Activated T-cell treated with anti-CD3 and anti-CD28 coated beads, Interleukin-2, amount 50 U/mL, for 24 hours (primary cell): ENCODE measurements at places on chromosomes 6 and 20.

DNA sequence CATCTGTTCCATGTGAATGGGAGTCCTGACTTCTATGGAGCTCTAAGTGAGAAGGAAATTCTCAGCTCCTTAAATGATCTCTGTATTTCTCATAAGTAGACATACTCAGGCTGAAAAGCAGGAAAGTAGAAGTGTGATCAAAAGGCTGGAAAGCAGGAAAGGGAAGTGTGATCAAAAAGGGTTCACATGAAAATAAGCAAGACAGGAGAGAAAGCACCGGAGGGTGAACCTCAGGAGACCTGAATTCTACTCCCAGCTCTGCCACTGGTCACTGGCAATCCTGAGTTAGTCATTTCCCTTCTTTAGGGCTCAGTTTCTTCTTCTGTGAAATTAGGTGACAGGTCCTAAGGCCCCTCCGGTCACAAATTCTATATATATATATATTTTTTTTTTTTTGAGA, 55.5 kb upstream of the TRERF1 start:
- DNase-seq: no peak

DNA sequence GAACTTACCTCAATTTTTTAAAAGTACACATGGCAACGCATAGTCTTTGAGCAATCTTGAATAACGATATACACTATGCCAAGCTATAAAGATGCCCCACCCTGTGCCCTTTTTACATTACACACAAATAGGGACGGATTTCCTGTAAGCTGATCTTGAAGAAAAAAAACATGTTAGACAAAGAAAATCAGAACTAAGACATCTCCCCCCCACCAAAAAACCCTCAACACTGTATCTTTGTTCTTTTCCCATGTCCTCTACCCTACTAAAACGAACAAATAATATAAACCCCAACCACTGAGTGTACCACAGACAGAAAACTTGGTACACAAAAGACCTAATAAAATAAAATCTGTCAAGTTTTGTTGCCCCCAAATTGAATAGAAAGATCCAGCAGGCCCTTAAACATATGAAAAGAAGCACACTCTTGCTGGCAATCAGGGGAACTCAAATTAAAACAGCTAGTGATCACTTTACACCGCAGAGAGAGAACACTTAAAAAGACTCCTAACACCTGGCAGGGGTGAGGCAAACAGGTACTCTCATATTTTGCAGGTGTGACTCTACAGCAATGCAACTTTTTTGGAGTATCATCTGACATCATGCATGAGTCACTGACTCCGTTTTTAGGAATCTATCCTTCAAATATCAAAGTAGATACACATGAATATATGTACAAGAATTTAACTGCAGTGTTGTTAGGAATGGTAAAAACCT, 29.6 kb downstream of the BACH2 start:
- DNase-seq: no peak

DNA sequence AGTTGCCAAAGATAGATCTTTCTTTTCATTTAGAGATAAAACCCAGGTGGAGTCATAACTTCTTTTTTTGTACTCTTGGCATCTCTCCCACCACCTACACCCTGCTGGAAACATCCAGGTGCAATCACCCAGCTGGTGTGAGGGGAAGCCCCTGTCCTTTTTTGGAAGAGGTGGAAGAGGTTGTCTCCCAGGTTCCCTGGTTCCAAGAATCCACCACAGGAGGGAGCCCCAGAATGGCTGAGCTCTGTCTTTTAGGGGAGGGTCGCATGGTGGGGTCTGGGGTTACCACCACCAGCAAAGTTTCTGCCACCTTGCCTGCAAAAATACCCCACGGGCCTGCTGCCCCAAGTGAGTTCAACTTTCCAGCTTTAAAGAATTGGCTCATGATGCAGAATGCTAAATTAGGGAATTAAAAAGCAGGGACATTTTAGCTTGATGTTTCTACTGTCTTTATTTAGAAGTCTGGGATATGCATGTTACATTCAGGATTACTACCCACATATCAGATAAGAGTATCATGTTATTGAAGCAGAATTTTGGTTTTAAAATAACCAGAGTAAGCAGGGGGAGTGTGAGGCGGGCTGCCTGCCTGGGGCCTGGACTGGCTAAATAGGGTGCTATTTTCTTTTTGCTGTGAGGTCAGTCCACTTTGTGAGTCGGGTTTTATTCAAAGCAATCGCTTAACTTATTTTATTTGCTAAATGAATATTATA, 11.0 kb downstream of the SMOC2 start:
- DNase-seq: no peak

- DNase-seq: no peak
Measured at GRCh38 chr6:146470091-146470770, 73.4 kb upstream of the RAB32 start.

GRCh38 chr20:58906894-58907293, 54.4 kb downstream of the GNAS start:
- DNase-seq: no peak

DNA sequence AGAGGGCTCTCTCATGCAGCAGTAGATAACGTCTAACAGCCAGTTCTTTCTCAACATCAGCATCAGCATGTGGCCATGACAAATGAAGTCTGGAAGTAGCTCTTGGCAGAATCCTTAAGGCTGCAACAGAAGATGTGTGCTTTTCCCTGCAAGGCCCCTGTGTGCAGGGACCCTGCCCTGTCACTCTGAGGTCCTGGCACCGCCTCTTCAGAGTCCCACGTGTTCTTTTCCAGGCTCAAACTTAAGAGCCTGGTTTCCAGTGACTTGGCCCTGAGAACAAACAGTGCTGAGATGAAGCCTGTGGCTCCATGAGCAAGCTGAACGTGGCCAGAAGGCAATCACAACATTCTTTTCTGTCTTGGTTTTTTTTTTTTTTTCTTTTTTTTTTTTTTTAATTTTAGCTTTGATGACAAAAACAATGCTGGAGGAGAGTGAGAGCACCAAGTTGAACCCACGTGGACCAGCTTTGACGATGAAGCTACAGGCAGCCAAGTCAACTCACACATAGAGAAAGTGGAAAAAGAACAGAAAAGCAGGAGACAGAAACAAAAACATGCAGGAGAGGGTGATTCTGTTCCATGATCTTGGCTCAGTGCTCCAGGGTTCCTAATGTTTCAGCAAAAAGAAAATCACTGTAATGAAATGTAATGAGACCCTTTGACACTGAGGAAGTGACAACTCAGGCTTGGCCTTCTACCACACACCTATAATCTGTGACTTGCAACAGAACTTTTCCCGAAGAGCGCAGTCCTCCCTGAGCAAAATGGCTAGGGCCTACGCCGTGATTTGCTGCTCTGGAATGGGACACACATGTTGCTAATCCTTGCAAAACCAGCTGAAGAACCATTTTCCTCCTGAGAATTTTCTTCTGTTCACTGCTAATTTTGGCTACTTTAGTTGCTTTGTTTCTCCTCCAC, 86.1 kb downstream of the FOXC1 start:
- no peak for DNase-seq

GRCh38 chr6:136721467-136721866, 70.8 kb downstream of the MAP3K5 start:
- DNase-seq: no peak

- DNase-seq: no peak
Measured at GRCh38 chr20:14778875-14779274, 441.5 kb upstream of the FLRT3 start.

GRCh38 chr20:51313358-51313827, 229.1 kb downstream of the NFATC2 start:
- no peak for DNase-seq

- peak; percentile 68 for DNase-seq
Measured at GRCh38 chr6:15023448-15023847, 222.4 kb upstream of the JARID2 start.

- no peak for DNase-seq
Measured at GRCh38 chr6:86526238-86526637, 411.1 kb upstream of the HTR1E start.

- DNase-seq: no peak
Measured at GRCh38 chr20:38152175-38152620, 12.9 kb downstream of the TGM2 start.

DNA sequence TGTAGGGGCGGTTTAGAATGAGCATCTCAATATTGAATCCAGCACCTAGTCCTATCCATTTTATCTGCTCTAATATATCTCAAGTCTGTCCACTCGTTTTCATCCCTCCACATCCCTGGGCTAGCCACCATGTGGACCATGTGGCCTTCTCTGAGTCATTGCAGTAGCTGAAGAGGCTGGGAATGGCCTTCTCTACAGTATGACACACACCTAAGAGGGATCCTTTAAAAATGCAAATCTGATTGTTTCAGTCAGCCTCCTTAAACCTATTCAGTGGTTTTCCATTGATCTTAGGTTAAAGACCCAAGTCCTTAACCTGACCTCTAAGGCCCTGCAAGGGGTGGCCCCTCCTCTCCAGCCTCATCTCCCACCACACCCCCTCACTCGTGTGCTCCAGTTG, 9.4 kb downstream of the RING1 start:
- no peak for DNase-seq

- no peak for DNase-seq
Measured at GRCh38 chr6:6368684-6369052, 48.2 kb upstream of the F13A1 start.

DNA sequence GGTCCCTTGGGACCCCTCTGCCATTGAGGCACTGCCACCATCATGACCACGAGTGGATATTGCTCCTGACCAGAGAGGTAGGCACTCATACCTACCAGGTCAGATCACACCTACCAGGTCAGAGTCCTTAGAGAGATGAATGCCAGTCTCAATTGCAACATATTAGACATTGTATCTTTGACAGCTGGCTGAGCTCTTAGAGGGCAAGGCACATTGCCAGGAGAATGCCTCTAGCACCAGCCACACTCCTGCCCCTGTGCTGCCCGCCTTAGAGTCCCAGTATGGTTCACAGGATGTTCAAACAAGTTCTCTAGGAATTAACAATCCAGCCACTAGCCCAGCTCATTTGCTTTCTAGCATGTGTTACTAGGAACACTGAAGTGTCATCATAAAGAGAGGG, 65.9 kb downstream of the TMEM244 start:
- DNase-seq: no peak

DNA sequence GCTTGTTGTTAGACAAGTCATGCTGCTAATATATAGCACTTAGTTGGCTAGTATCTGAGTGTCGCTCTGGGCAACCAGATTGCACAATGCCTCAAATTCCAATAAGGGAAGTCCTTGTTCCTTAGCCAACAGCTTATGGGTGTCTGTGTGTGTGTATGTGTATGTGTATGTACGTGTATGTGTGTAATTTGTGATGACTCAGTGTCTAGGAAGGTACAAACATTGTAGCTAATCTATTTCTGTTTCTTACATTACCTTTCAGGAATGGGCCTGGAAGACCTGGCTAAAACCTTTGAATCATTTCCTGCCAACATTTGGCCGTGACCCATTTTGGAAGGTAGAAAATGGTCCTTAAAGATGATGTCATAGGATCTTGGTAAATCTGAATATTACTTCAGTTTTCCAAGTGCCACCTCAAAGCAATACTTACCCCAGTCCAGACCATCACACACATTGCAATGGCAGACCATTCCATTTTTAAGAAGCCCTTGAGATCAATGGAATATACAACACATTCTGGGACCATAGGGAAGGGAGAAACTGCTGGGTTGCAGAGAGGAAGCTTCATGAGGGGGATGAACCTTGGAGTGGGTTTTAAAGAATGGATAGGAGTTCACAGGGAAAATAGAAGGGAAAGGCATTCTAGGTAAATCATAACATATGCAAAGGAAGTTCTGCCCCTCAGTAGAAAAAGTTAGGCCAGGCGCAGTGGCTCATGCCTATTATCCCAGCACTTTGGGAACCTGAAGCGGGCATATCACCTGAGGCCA, 25.1 kb downstream of the NEDD9 start:
- no peak for DNase-seq

- DNase-seq: no peak
Measured at GRCh38 chr6:13278991-13279390, 49.3 kb downstream of the TBC1D7 start.

DNA sequence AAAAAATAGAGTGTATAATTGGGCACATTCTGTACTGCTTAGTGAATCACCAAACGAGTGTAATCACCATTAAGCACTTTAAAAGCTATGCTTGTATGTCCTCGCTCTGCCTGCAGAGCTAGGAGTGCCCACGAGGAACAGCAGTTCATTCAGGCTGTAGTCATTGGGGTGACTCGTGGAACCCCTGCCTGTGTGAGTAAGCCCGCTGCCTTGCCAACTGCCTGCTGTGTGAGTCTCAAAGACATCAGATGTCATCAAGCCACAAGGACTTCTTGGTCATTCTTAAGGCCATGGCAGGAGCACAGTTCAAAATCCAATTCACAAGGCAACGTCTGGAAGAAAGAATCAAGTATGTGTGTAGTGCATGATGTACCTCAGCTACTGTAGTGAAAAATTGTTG, 60.4 kb downstream of the FOXO3 start:
- no peak for DNase-seq

DNA sequence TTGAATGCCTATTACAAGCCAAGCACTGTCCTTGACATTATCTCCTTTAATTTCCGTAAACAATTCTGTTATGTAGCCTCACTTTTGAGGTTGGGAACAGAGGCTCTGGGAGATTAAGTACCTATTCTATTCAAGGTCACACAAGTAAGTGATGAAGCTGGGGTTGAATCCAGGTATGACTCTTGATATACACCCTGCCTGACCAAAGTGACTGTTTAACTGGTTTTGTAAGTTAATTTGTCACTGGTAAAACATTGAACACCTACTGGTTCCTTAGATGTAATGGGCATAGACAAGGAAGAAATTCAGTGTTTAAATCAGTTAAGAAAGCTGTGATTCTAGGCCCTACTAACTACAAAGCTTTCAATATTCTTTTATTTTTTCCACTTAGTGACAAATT, 22.9 kb downstream of the GTF2H5 start:
- DNase-seq: no peak

DNA sequence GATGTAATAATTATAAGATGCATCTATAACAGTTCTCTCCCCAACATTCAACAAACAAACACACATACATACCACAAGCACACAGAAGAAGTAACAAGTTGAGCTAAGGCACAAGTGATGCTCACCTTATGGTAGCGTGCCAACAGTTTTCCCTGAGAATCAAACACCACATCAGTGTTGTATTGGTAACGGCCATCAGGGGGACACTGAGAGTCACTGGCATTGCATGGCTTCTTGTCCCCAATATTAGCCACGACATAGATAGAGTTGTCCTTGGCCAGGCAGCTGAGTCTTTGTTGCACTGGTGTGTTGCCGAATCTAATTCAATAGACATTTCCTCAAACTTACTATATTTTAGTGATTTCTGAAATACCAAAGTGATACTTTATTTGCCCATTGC, 14.8 kb upstream of the VNN1 start:
- no peak for DNase-seq

DNA sequence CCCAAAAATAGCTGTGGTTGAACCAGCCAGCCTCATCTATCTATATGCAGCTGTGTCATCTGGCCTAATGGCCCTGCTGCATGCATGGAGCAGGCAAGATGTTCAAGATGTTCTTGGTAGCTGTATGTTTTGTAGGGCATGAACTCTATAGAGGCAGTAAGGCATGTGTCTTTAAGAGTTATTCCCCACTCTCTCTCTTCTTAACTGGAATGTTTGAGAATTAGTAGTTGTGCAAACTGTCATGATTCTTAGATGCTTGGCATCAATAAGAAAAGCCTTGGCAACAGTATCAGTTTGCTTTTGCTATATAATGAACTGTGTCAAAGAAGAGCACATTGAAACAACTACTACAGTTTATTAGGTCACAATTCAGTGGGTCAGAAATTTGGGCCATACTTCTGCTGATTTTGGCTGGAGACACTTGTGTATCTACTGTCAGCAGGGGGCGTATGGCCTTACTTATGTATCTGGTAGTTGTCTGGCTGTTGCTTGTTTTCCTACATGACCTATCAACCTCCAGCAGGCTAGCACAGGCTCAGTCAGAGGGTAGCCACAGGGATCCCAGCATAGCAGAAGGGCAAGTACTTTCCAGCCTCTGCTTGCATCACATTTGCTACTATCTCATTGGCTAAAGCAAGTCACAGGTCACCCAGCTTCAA, 56.1 kb upstream of the LAMP5 start:
- no peak for DNase-seq
